ENCODE measurements at places on chromosomes 3 and 15.
A peak's percentile ranks its signal among the peaks of the same experiment; 100 is the strongest.

- no peak for DNase-seq
Observed at GRCh38 chr3:86410587-86410986, 580.4 kb downstream of the VGLL3 start.

GRCh38 chr15:60469893-60470641 is 8.9 kb downstream of the ICE2 start:
- no peak for DNase-seq

DNA sequence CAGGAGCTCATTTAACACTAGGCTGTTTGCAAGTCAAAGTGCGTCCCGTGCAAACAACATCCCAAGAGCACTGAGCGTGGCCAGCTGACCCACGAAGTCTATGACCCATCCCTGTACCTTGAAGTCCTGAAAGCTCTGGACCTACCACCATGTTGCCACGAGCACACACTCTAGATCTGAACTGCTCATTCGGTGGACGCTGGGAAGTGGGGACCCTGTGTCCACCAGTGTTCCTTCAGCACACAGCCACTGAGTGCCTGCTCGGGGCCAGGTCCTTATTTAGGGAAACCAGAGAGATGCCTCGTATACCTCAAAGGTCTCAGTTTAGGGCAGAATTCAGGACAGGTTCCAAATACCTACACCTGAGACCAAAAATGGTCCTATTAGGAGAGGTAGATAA is 236.9 kb downstream of the XXYLT1 start:
- DNase-seq: no peak

GRCh38 chr3:25678581-25678980 is 13.9 kb upstream of the TOP2B start:
- no peak for DNase-seq

DNA sequence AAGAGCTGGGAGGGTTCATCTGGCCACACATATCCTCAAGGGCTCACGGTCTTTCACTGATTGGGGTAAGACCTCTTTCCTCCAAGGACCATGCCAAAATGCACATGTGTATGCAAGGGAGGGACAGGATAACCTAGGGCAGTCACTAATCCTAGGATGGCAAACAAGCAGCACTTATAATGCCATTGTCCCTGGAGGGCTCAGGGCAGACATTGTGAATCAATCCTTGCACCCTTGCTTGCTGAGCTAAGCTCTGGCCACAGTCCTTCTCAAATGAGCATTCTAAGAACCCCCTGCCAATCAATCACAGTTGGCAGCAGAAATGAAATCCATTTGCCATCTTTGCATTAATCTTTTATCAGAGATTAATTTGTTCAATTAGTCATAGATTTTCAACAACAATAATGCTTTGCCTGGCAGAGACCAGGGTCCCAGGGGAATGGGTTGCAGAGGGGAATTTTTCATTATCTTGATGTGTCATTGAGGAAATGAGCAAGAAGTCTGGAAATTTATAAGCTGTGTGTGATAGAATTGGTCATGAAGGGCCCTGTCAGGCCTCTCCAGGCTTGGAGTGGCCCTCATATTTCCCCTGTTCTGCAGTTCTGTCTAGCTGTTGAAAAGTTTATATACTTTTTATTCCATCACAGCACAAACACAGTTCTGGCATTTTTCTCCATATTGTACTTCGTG is 57.2 kb upstream of the KY start:
- no peak for DNase-seq

GRCh38 chr3:156530980-156531379 is 23.9 kb downstream of the SSR3 start:
- no peak for DNase-seq

DNA sequence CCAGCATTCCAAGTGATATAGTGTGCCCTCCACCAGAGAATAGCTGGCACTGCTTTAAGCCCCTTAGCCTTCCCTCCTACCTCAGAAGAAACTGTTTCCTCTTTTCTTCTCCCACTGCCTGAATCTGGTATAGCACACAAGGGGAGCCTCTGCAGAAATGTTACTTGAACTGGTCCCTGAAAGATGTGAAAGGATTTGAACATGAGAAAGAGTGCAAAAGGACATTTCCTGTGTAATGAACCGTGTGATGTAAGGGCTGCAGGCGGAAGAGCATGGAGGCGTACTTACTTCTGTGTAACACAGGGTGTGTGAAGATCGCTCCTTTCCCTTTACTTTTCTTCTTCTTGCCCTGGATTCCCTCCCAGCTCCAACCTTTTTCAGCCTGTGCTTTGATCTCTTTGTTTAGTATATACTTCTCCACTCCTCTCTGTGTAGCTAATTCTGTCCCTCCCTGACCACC is 8.4 kb downstream of the TMOD3 start:
- DNase-seq: peak; percentile 12

- peak; percentile 25 for DNase-seq
Observed at GRCh38 chr15:41966920-41967465, 5.4 kb downstream of the EHD4 start.

GRCh38 chr3:16412192-16412800 is 101.2 kb downstream of the RFTN1 start:
- DNase-seq: no peak

DNA sequence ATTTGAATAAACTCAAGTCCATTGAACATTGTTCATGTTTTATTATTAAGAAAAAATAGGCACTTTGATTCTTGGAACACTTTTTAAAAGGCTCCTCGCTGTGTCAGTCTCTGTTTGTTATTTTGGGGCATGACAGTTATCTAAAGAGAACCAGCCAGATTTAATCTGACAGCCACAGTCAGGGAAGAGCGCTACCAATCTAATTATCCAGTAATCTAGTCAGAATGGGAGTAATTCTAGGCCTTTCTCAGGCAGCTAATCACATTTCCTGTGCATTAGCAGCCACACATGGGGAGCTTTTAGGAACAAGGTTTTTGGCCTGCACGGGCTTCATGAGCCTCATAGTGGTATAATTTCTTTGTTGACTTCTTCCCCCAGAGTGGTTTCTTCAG is 362.2 kb downstream of the RBMS3 start:
- no peak for DNase-seq

DNA sequence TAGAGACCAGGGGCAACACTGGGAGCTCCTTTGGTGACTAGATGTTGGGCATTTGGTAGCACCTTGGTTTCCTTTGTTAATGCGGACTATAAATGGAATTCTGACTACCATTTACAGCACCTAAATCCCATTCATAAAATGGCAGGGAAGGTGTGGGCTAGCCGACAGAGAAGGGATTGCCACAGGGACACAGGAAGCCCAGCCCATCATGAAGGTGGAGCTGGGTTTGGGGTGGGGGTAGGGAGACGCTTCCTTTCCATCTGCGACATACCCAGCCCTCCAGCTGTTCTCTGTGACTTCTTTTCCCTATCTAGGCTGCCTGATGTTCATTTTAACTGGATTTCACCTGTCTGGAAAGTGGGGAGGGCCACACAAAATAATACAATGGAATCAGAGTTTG is 21.0 kb downstream of the ABHD2 start:
- DNase-seq: no peak

DNA sequence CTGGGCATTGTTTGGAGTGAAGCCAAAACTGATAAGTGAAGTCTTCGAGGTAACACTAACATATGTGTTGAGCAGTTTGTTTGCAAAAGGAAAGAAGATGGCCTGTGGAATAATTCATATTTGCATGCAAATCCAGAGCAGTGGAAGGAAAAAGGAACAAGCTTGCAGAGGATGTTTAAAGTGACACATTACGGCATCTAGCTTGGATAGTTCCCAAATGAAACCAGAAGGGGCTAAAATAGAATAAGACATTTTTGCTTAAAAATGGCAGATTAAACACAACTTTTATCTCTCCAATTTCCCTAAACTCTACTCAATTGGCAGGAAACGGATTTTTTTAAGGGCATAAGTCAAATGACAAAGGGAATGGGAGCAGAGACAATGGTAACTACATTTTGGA is 25.4 kb upstream of the RYK start:
- no peak for DNase-seq

DNA sequence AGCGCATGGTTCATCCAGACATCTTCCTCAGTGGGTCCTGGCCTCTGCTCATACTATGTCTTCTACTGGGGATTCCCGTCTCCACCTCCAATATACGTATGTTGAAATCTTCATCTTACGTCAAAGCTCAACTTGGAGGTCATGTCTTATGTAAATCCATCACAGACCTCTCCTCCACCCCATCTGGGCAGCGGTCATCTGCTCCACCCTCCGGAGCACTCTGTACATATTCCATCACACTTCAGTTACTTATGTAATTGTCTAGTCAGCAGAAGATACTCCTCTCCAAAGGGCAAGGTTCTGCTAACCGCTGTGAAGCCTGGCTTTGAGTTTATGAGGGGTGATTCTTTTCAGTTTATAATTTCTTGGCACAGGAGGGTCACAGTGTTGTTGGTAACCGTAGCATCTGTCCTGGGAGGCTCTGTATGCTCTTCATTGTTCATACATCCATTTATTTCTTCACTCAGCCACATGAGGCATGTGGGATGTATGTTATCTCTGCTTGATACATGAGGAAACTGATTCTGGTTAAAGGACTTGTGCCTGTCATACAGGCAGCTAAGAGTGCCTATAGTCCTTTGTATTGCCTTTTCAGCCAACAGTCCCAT is 22.1 kb downstream of the MAP2K1 start:
- DNase-seq: no peak

- no peak for DNase-seq
Observed at GRCh38 chr15:75148280-75148679, 53.4 kb upstream of the C15orf39 start.

- no peak for DNase-seq
Observed at GRCh38 chr3:46442576-46443530, 21.9 kb downstream of the LTF start.

- no peak for DNase-seq
Observed at GRCh38 chr3:12900885-12901411, 59.6 kb upstream of the RPL32 start.

DNA sequence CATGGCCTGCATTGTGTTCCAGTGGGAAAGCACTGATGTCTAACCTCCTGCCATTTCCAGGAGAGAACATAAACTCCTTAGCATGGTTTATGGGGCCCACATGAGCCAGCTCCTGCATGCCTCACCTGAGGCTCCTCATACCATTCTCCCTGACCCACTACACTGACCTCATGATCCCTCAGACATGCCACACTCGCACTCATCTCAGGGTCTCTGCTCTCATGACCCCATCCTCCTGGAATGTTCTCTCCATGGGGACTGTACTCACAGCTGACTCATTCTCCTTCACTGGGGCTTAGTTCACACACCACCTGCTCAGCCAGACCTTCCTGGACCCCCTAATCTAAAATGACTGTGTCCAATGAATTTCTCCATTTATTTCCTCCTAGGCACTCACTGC is 4.0 kb upstream of the LMCD1 start:
- DNase-seq: no peak

DNA sequence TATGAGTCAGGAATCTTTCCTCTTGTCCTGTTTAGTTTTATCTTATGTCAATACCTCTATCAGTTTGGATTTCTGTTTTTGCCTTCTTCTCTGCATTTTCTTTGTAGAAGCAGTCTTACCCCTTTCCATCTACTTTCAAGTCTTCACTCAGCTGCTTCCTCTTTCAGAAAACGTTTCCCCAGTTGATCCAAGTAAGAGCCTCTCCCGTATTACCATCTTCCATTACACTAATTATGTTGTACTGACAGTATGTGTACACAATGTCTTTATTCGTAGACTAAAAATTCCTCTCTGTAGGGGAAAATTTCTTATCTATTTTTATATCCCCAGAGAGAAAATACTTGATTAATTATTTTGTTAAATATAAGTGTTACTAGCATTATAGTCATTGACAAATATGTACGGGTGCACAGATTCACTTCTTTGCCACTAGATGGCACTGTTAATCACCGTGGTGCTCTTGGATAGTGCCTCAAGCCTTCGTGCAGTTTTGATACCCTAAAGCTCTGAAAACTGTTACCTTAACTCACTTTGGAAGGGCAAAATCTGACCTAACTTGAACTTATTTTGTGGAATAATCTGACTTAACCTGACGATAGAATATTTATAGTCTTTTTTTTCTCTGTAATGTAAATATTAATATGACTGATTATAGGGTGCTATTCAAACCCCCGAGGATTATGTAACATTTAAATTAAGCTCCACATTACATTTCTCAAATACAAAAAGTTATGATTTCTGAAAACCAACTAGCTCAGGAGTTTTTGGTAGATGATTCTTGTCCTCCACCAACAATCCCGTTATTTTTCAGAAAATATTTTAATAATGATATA is 74.2 kb upstream of the POU1F1 start:
- peak; percentile 42 for DNase-seq

GRCh38 chr3:60552581-60552980 is 698.7 kb downstream of the FHIT start:
- no peak for DNase-seq

DNA sequence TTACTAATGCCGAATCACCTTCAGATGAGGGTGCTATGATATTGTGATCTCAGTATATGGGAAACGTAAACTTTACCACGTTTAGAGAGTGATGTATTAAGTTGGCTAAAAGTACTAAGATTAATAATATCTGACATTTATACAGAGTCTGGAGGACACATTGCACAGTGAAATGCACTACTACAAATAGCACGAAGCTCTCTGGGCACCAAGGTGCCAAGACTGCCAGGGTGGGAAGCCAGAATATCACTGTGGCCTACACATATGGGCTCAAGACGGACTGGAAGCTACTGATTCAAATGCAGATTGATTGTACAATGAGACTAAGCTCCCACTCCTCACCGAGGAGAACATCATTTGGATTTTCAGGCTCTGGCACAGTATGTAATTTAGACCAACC is 113.3 kb upstream of the LIPC start:
- no peak for DNase-seq

GRCh38 chr3:85652360-85652759 is 693.6 kb downstream of the CADM2 start:
- DNase-seq: no peak

- DNase-seq: no peak
Observed at GRCh38 chr3:77873598-77873997, 833.7 kb downstream of the ROBO2 start.

DNA sequence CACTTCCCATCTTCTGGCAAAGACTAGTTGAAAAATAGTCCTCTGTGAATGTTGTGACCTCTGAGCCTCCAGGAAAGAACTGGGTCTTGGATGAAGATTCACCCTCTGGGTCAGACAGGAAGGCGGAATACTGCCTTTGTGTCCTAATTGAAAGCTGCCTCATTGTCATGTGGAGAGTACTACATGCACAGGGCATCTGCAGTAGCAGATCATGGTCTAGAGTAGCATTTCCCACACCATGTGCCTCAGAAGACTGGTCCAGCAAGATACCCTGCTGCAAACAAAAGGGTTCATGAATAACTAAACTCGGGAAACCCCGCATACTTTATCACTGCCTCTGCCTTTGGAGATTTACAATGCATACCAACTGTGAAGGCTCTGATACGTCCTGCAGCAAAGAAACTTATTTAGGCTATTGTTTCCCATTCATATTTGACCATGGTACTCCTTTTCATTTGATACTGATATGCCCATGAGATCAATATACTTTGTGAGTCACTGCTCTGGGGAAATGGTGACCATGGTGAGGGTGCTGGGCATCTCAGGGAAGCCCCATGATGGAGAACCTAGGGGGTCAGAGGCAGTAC is 22.7 kb downstream of the IRAK2 start:
- DNase-seq: no peak

Measured in germinal center (tissue), 1 donor.